Jurkat, Clone E6-1 (cell line): ENCODE measurements at places on chromosomes 13 and 19.

DNA sequence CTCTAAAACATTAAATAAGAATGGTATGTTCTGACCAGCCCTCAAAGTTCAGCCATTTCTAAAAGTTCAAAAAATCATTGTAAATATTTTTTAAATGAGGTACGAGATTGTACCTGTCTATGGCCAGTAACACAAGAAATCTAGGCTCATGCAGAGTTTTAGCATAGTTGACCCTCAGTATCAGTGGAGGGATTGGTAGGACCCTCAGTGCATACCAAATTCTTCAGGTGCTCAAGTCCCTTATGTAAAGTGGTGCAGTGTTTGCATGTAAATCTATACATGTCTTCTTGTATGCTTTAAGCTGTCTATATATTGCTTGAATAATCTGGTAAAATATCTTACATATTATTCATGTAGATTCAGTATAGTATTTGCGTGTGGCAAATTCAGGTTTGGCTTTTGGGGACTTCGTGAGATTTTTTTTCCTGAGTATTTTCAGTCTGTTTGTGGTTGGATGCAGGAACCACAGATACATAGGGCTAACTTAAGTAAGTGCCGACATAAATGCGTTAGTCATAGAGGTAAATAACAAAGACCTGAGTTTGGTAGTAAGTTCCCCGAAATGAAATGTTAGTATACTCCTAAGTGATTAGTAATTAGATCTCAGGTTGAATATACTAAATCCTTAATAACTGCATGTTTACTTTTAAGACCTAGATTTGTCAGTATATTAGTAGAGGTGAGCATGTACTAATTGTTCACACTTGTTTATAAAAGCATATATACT lies 7.8 kb downstream of the MIR17HG start:
- DNase-seq, result no peak

GRCh38 chr19:3671680-3672574 lies 28.3 kb downstream of the PIP5K1C start:
- DNase-seq, result no peak

DNA sequence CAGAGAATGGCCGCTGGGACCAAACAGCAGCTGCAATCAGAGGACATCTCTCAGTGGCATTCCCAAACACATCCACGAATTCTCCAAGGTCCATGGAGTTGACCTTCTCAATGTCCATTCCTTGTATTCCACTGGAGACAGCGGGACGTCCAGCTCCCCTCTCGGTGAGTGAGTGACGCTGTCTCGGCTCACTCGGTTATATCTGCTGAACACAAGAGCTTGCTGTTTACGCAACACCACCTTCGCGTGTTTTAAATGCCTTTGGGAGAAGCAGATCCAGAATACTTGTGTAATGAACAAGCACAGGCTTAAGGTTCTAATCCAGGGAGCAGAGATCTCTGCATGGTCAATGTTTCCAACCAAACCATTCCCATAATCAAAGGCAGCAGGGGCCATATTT lies at the start of gene URAD:
Gene URAD (minus strand): TSS at position 174 of the 400 bp plus-strand sequence. CDS start 56 bp downstream, at position 118.
- no peak for DNase-seq

GRCh38 chr13:60094385-60095088 lies 69.2 kb downstream of the DIAPH3 start:
- no peak for DNase-seq

- DNase-seq, result no peak
Measured at GRCh38 chr13:94305463-94305862, 174.0 kb downstream of the DCT start.

DNA sequence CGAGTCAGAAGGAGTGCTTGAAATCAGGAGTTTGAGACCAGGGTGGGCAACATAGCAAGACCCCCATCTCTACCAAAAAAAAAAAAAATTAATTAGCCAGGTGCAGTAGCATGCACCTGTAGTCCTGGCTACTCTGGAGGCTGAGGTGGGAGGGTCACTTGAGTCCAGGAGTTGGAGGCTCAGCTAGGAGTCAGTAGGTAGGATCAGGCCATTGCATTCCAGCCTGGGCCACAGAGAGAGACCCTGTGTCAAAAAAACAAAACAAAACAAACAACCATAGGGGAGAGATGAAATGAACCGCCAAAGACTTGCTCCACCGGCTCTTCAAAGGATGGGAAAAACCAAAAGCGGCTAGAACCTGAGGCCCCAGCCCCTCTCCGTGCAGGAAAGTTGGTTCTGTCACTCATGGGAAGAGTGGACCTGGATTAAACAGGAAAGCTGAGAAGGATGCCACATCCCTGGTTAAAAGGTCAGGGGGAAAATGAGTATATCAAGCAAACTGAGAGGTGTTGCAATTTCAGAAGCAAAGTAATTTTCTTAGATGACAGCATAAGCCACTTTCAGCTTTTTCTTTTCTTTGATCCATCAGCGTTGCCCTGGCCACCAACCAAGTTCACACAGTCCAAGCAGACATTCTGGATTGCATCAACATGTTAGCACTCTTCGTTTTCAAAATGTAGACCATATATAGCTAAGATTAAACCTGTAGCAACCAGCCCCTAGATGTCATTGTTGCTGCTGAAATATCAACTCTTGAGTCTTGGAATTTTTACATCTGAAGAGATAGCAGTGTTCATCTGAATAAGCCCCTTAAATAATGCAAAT lies 8.9 kb upstream of the ZNF507 start:
- DNase-seq, result no peak

- peak; percentile 49 for DNase-seq
Measured at GRCh38 chr19:50835785-50836542, 2.6 kb upstream of the KLK15 start.

- no peak for DNase-seq
Measured at GRCh38 chr13:38483623-38484022, 134.0 kb downstream of the UFM1 start.

- no peak for DNase-seq
Measured at GRCh38 chr13:68232351-68233130, 1002.4 kb upstream of the PCDH9 start.

- no peak for DNase-seq
Measured at GRCh38 chr19:13094106-13094504, 8.6 kb downstream of the LYL1 start.

DNA sequence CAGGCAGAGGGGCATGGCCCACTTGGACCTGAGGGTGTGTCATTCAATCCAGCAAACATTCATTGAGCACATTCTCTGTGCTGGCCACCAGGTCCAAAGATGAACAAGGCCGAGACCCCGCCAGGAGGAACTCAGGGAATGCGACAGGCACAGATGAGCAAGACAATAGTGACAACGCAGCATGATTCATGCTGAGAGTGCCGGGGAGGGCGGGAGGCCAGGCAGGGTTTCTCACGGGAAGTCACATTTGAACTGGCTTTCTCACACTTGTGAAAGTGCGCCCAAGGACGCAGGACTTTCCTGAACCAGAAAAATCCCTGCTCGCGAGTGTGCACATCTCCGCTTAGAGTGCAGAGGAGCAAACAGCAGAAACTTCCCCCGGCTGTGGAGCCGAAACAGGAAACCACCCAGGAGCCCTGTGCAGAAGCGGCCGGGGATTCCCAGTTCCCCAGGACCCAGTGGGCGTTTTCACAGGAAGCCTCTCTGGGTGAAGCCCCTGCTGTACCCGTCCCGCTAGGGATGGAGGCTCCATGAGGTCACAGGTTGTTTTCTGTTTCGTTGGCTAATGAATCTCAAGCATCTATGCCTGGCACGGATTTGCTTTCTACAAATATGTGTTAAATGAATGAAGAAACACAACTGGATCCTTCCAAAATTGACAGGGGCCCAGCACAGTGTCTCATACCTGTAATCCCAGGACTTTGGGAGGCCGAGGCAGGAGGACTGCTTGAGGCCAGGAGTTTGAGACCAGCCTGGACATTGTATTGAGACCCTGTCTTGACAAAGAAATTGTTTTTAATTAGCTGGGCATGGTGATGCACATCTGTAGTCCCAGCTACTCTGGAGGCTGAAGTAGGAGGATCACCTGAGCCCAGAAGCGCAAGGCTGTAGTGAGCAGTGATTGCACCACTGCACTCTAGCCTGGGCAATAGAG lies 68.4 kb upstream of the TM9SF2 start:
- DNase-seq, result no peak

DNA sequence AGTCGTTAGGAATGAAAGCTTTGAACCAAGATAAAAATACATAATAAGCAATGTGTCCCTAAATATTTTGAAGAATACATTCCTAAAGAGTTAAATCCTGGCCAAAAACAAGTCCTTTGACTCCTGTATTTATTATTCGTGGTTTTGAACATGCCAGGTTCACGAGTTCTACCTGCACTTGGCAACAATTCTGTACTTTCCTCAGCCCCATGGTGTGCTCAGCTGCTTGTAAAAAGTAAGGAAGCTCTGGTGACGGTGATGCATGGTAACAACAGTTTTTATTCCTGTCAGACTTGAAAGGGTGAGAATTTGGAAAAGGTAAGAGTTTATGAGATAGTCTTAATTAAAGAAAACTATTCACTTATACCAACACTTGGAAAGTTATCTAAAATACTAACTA lies 95.0 kb upstream of the KLF12 start:
- DNase-seq, result no peak
